Omental fat pad (tissue), 4 donors: ENCODE measurements at places on chromosomes 3 and 15. TPM values are rescaled to one million over a fixed set of nuclear protein-coding genes. Genes with fewer than 3 reads are reported as not detected.
A peak's percentile ranks its signal among the peaks of the same experiment; 100 is the strongest.

- no peak for DNase-seq
Observed at GRCh38 chr15:27601239-27601960, 497.7 kb downstream of the OCA2 start.

DNA sequence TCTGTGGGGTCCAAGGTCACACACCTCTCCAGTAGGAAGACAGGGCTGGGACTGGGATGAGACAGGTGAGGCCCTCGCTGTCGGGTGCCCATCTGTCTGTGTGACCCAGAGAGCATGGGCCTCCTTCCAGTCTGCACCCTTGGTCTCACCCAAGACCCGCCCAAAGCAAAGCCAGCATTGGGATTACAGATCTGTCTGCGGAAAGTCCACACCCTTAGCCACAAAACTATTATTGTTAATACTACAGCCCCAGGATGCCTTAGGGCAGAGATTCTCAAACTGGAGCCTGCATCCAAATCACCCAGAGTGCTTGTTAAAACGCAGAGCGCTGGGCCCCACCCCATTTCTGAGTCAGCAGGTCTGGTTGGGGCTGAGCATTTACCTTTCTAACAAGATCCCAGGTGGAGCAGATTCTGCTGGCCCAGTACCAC lies 58.5 kb upstream of the ZNF148 start:
- no peak for DNase-seq

DNA sequence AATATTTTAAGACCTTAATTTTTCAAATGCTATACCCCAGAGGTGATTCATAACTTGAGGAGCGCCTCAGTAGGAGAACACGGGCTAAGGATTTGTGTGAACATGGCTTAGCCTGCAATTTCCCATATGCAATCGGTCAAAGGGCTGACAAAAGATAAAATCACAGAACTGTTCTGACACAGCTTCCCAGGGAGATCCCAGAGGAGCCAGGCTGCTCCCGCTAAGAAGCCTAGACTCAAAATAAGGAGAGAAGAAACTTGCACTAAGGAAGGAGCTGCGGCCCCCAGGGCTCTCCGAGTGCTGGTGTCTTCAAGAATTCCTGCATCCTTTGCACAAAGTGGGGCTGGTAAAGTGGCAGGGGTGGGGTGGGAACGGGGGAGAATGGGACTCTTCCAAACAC lies 106.3 kb upstream of the DLG1 start:
- no peak for DNase-seq

GRCh38 chr3:97999103-97999502 lies 26.9 kb upstream of the RIOX2 start:
- DNase-seq = no peak

DNA sequence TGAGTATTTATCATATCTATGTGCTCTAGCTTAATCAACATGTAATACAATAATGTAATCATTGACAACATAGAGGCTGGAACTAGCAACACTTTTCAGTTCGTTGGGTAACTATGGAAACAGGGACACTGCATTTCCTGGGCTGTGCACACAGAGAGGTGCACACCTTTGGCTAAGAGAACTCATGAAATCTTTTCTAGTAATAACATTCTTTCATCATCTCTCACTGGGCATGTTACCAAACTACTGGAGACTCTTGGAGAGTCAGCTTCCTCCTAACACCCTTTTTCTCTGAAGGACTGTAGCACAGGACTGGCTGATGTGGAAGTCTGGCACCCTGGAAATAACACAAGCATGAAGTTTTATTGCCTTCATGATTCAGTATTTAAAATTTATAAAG lies 135.6 kb downstream of the KCNMB2 start:
- DNase-seq = no peak

GRCh38 chr15:43795997-43796396 lies 3.9 kb downstream of the SERF2 start:
- DNase-seq = no peak

DNA sequence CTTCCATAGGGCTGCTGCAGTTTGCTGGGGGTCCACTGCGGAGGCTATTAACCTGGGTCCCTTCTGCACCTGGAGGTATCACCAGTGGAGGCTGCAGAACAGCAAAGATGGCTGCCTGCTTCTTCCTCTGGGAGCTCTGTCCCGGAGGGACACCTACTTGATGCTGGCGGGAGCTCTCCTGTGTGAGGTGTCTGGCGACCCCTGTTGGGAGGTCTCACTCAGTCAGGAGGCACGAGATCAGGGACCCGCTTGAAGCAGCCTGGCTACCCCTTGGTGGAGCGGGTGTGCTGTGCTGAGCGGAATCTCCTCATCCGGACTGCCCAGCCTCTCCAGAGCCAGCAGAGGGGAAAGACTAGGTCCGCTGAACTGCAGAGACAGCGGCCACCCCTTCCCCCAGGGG lies 56.0 kb upstream of the CTXND1 start:
- DNase-seq = no peak

DNA sequence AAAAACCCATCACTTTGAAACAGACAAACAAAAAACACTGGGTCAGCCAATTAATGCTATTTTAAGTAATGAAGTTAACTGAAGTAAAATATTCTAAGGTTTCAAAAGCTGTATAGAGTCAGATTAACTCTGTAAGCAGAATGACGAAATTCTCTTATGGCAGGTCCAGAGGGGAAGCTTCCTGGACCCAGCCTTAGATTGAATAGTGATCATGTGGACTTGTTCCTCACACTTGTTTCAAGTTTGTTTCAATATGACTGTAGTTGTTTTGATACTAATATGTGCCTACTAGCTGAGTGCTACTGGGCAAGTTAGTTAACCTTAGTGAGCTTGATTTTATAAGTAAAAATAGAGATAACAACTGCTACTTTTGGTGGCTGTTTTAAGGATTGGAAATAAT lies 32.6 kb downstream of the PLS1 start:
- DNase-seq = no peak

DNA sequence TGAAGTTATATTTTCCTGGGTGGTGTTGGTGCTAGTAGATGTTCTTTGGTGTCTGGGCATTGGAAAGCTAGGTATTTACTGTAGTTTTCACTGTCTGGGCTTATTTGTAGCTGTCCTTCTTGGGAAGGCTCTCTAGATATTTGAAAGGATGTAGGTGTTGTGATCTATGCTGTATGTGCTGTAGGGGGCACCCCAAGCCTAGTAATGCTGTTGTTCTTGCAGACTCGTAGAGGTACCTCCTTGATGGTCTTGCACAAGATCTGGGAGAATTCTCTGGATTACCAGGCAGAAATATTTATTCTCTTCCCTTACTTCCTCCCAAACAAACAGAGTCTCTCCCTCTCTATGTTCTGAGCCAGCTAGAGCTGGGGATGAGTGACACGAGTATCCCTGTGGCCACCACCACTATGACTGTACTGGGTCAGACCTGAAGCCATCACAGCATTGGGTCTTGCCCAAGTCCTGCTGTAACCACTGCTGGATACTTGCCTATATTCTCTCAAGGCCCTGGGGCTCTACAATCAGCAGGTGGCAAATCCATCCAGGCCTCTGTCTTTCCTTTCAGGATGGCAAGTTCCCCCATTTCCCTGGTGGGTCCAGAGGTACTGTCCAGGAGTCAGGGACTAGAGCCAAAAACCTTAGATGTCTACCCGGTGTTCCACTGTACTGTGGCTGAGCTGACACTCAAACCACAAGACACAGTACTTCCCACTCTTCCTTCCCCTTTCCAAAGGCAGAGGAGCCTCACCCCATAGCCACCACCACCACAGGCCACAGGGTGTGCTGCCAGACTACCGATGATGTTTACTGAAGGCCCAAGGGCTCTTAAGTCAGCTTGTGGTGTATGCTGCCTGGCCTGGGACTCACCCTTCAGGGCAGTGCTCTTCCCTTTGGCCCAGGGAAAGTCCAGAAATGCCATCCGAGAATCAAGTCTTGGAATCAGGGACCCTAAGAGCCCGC lies 195.2 kb upstream of the DPPA4 start:
- no peak for DNase-seq

DNA sequence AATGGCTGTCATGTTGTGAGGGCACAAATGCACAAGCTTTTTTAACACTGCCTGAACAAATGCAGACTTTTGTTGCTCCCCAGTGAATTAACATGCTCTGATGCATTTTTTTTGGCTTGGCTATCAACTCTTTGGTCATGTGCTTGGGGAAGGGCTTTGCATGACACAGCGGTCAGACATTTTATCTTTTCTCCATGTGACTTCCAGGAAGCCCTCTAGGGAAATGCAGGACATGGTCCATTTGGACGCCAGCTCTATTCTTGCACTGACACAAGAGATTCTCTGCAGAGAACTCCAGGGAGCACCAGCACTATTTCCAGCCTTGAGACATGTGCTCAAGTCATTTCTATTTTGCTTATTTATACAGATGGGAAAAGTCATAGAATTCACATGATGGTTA lies 46.2 kb downstream of the NEK11 start:
- no peak for DNase-seq

GRCh38 chr3:190810957-190811356 lies 51.5 kb downstream of the GMNC start:
- DNase-seq = no peak

- DNase-seq = no peak
Observed at GRCh38 chr3:58580826-58581327, 3.7 kb upstream of the FAM107A start.

DNA sequence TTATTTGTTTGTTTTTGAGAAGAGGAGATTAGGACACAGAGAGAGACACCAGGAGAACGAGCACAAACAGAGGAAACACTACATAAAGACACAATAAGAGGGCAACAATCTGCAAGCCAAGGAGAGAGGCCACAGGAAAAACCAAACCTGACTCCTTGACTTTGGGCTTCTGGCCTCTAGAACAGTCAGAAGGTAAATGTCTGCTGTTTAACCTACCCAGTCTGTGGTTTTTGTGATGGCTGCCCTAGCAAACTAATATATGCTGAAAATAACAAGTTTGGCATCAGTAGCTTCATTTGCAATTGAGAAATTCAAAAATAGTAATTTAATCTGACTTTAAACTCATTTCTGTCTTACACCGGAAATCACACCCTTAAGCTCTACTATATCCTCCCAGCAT lies 110.2 kb downstream of the P3H2 start:
- DNase-seq = no peak

- no peak for DNase-seq
Observed at GRCh38 chr3:63727233-63727632, 74.8 kb downstream of the SNTN start.

- no peak for DNase-seq
Observed at GRCh38 chr3:192896208-192896607, 21.4 kb downstream of the MB21D2 start.

DNA sequence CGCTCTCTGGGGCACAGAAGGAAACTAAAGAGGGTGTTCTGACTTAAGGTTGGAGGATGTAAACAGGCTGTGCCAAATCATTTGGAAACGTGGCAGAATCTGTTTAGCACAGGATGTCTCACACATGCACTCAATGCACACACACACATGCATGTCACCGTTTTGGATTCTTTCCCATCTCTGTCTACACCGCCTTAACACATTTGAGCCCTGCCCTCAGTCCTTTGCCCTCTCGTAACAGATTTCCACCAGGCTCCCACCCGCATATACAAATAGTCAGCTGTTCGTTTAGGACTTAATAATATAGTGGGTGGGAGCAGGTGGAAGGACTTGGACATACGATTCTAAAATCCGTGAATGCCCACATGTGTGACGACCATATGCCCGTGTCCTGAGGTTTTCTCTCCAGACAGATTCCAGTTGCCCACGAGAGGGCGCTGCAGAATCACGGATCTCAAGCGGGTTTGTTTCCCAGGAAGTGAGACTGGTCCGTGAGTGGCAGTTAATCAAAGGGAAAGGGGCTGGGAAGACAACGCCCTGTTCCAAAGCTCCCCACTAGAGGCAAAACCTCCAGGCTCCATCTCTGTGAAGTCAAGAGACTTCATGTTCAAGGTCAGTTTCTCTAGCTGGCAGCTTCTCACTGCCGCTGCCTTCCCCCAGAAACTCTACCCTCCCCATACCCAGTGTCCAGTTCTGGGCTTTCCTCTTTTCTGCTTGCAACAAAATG lies 44.5 kb downstream of the NOX5 start:
- peak; percentile 94 for DNase-seq

GRCh38 chr3:134460965-134461364 lies 24.8 kb downstream of the ANAPC13 start:
- DNase-seq = no peak

- no peak for DNase-seq
Observed at GRCh38 chr3:127600749-127601456, 2.7 kb downstream of the MCM2 start.

DNA sequence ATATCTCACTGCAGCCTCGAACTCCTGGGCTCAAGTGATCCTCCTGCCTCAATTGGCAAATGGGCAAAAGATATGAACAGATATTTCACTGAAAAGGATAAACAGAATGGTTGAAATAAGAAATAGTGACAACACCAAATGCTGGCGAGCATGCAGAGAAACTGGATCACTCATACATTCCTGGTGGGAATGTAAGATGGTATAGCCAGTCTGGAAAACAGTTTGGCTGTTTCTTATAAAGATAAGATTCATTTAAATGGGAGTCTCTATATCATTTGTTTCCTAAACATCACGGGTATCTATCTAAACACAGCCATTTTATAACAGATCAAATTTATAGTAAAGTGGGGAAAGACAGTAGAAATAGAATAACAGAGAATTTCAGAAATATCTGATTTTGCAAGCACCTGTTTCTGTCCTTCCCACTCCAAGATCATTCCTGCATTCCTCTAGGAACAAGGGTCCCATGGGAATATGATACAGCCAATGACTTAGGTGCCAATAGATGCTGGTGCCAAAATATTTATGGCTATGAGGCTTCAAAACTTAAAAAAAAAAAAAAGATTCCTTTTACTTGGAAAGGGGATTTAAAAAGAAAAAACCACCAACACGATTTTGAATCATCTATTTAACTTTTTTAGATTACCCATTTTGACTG lies 9.9 kb upstream of the TFDP2 start:
- DNase-seq = no peak

DNA sequence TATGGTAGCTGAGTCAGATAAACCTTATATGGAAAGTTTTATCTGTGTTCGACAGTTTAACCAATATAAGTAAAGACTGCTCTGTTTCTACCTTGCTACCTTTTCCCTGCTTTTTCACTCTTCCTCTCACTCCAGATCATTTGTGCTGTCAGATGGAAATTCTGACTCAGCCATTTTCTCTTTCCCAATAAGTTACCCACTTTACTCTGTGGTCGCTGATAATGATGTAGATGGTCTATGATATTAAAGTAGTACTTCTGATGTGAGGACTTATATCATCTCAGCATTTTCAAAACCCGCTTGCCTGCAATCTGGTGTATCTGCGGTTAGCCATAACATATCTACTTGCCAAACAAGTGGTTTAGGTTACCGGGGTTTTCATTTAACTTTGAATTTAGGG lies 15.0 kb upstream of the UTS2B start:
- DNase-seq = no peak

CLDN16 gene
- 0.37 TPM for total RNA-seq

CDCP1 gene
- total RNA-seq = 0.16 TPM

EXD1 gene
- not detected for total RNA-seq

THRB gene
- total RNA-seq = 24.4 TPM

CACNA1D gene
- 0.24 TPM for total RNA-seq

CLPX gene
- 41.0 TPM for total RNA-seq

TICRR gene
- 0.79 TPM for total RNA-seq

ZNF80 gene
- not detected for total RNA-seq
